ENCODE measurements at places on chromosomes 2 and 18. TPM values are rescaled to one million over a fixed set of nuclear protein-coding genes. Genes with fewer than 3 reads are reported as not detected.

Gene TMEM200C
- not detected for total RNA-seq

Gene CREG2
- 0.57 TPM for total RNA-seq

Gene TNS1
- total RNA-seq: 38.2 TPM

Gene OTX1
- 0.27 TPM for total RNA-seq

Gene CTAGE1
- not detected for total RNA-seq

Gene CPO
- total RNA-seq: not detected

Gene RAMP1
- not detected for total RNA-seq

Gene ALK
- not detected for total RNA-seq

Gene STK25
- total RNA-seq: 261 TPM

Gene MARCHF7
- 195 TPM for total RNA-seq

Gene IL36RN
- not detected for total RNA-seq

Gene NCKAP5
- 0.50 TPM for total RNA-seq

Gene TDRD15
- total RNA-seq: under 0.01 TPM

Gene FOXD4L1
- total RNA-seq: not detected

Gene GALR1
- total RNA-seq: not detected

Gene LIPG
- 78.5 TPM for total RNA-seq

Gene SLC5A7
- not detected for total RNA-seq

Gene COL3A1
- 1.0 TPM for total RNA-seq

Gene MTLN
- total RNA-seq: 42.3 TPM

Gene LOXHD1
- total RNA-seq: not detected

Gene NOL4
- not detected for total RNA-seq

Gene HOXD3
- 11.2 TPM for total RNA-seq

Gene CROCC2
- not detected for total RNA-seq

Gene KIAA2012
- not detected for total RNA-seq

Gene IGFBP2
- total RNA-seq: 19.9 TPM

Gene KATNAL2
- total RNA-seq: 3.0 TPM

Gene SCN7A
- total RNA-seq: not detected

Gene KCTD1
- 18.2 TPM for total RNA-seq

Gene NLRC4
- total RNA-seq: not detected

Gene LBX2
- 3.2 TPM for total RNA-seq

Gene CHRNG
- total RNA-seq: not detected

Gene TMEM150A
- total RNA-seq: 7.5 TPM

Gene AGAP1
- 17.6 TPM for total RNA-seq

Gene MOCOS
- 0.53 TPM for total RNA-seq

Gene MAPK4
- not detected for total RNA-seq

Gene TRIM54
- total RNA-seq: not detected

Gene IL1RL1
- 159 TPM for total RNA-seq

Gene CXCR4
- total RNA-seq: 93.5 TPM

Gene TBC1D8
- total RNA-seq: 62.6 TPM

Gene RNF103
- total RNA-seq: 36.6 TPM

Gene SPAG16
- 21.4 TPM for total RNA-seq

Gene CFC1
- total RNA-seq: not detected

Gene NPPC
- not detected for total RNA-seq

Gene PPP1CB
- total RNA-seq: 247 TPM

Gene PLCL1
- total RNA-seq: 9.7 TPM

Gene ANKRD53
- 0.50 TPM for total RNA-seq

Gene TTR
- total RNA-seq: not detected

Gene CYP27A1
- 4.1 TPM for total RNA-seq

Gene PFN4
- total RNA-seq: 0.72 TPM

Gene LYG2
- total RNA-seq: not detected

Gene HAAO
- not detected for total RNA-seq

Gene FAM237A
- total RNA-seq: not detected

Gene HOXD1
- not detected for total RNA-seq

Gene FOXI3
- not detected for total RNA-seq

All from thoracic aorta endothelial cell (primary cell).